Spinal cord (tissue), 10 donors: ENCODE measurements at places on chromosomes 4 and X.
A peak's percentile ranks its signal among the peaks of the same experiment; 100 is the strongest.

GRCh38 chr4:99645036-99645435, 12.6 kb downstream of the C4orf54 start:
- no peaks in the 10 kb centered on the region for H3K36me3 ChIP-seq
- no peak overlapping the region for H3K27ac ChIP-seq
- H3K4me1 ChIP-seq: no peaks in the 10 kb centered on the region
- no peak for DNase-seq
- no peaks in the 10 kb centered on the region for H3K27me3 ChIP-seq

- H3K27me3 ChIP-seq: no peaks in the 10 kb centered on the region
- no peak overlapping the region for H3K4me3 ChIP-seq
- H3K27ac ChIP-seq: no peak overlapping the region
Measured at GRCh38 chr4:16785793-16786527, 112.5 kb downstream of the LDB2 start.

- no peak overlapping the region for H3K4me3 ChIP-seq
- H3K27me3 ChIP-seq: no peaks in the 10 kb centered on the region
- no peak overlapping the region for H3K27ac ChIP-seq
Measured at GRCh38 chrX:133776072-133776471, 209.3 kb downstream of the GPC3 start.

GRCh38 chr4:139756391-139757180, 91.0 kb downstream of the MGST2 start:
- no peaks in the 10 kb centered on the region for H3K27me3 ChIP-seq
- no peaks in the 10 kb centered on the region for H3K36me3 ChIP-seq

DNA sequence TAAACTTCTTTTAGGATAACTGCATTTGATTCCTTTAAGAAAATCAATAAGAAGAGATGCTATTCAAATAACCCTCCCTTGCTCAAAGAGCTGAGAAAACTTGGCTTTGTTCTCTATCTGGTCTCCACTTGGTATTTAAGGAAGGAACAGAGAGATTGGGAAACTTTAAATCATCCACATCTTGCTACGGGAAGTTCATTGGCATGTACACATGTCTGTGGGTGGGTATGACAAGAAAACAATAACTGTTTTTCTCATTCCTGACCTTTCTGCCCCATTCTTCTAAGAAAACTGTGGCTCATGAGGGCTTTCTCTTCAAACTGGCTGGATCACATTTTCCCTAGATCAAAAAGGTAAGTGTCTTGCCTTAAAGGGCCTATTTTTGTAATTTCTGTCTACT, 6.0 kb downstream of the SEL1L3 start:
- H3K27ac ChIP-seq: no peak overlapping the region
- peaks cover 4% of the 10 kb centered on the region for H3K27me3 ChIP-seq
- H3K4me3 ChIP-seq: no peak overlapping the region
- no peaks in the 10 kb centered on the region for H3K36me3 ChIP-seq
- H3K4me1 ChIP-seq: no peaks in the 10 kb centered on the region
- DNase-seq: no peak

DNA sequence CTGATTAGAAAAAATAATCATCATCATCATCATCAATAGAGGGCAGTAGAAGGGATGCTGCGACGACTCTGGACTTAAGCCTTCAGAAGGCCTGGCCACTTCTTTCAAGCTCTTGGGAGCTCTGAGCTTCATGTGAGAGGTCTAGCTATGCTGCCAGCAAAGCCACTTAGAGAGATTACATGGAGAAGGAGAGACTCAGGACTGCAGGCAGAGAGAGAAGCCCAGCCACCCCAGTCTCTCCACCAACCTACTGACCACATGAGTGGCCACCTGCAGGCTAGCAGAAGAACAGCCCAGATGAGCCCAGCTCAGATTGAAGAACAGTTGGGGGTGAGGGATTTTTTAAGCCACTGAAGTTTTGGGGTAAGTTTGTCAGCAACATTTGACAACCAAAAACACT, 17.1 kb upstream of the TMEM150C start:
- no peak overlapping the region for H3K27ac ChIP-seq
- no peak overlapping the region for H3K4me3 ChIP-seq
- DNase-seq: no peak
- no peaks in the 10 kb centered on the region for H3K36me3 ChIP-seq
- H3K4me1 ChIP-seq: no peaks in the 10 kb centered on the region
- no peaks in the 10 kb centered on the region for H3K27me3 ChIP-seq

DNA sequence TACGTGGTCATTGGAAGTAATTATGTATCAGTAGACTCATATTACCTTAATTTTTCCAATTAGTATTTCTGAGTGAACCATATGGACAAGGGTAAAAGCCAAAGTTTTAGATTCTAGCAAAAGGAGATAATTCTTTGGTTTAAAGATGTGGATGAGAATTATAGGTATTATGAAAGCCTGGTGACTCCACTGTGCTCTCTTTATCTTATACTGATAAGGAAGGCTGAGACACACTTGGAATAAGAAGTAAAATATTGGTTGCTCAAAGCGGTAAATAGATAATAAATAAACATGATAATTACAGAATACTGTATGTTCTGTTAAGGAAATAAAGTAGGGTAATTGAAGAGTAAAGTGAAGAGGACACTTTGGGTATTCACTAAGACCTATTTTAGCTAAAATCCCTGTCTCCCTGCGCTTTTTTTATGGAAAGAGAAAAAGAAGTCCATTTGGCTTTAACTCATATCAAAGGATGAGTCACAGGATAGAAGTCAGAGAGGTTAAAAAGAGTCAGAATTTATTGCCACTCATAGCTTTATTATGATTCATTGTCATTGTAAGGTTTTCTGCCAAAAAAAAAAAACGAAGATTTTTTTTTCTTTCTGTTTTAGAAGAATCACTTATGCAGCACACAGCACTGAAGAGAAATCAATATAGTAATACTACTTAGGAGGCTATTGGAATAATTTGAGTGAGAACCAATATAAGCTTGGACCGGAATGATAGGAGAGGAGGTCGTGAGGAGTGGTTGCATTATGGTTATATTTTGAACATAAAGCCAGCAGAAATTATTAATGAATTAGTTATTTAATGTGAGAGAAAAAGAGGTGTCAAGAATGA, 2463.1 kb downstream of the ARAP2 start:
- no peak overlapping the region for H3K4me3 ChIP-seq
- no peaks in the 10 kb centered on the region for H3K36me3 ChIP-seq
- no peak for DNase-seq
- no peaks in the 10 kb centered on the region for H3K4me1 ChIP-seq
- H3K27ac ChIP-seq: no peak overlapping the region
- H3K27me3 ChIP-seq: no peaks in the 10 kb centered on the region

DNA sequence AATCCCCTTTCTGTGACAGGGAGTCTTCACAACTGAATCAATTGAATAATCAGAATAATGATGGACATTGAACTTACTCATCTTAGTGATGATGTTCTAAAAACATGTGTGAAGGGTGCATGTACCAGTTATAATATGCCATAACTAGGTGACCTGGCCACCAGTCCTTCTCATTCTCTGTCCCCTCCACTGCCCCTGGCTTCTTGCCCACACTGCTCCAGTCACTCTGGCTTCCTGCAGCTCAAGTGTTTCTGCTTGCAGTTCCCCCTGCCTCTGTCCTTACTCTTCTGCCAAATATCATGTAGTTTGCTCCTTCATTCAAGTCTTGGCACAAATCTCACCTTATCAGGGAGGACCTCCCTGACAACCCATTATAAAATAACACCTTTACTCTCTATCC, 168.1 kb upstream of the SLC7A11 start:
- no peaks in the 10 kb centered on the region for H3K36me3 ChIP-seq

GRCh38 chrX:131317326-131317725, 28.2 kb upstream of the IGSF1 start:
- no peak overlapping the region for H3K4me3 ChIP-seq
- no peaks in the 10 kb centered on the region for H3K36me3 ChIP-seq
- peaks cover 2% of the 10 kb centered on the region for H3K27me3 ChIP-seq
- no peak overlapping the region for H3K27ac ChIP-seq
- peak; percentile 3 for DNase-seq

DNA sequence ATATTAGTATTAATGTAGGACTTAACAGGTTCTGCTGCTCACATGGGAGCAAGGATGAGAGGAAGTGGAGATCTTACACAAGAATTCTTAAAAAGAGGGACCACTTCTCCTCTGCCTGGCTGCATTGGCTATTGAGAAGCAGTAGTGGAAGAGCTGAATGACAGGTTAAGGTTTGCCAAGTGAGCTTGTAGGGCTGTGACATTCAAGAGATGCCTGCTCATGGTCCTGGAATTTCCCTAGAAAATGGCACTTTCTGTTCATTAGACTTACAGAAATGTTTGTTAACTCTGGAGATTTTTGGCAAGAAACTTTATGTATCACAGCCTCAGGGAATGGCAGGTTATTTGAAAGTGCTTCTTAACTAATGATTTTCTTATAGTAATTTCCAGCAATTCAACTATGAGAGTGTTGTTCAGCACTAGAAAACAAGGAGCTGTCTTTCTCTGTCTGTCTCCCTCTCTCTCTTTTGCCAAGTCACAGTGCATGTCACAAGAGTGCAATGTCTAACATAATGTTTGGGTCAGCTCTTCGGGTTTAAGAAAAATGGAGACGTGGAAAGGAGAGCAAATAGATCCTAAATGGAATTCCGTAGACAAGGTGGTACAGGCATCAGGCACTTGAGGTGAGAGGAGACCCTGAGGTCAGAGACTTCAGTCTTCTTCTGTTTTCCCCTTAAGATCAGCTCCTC, 8.3 kb upstream of the NAP1L5 start:
- peak overlapping the region; percentile 53 for H3K27ac ChIP-seq
- peaks cover 7% of the 10 kb centered on the region for H3K36me3 ChIP-seq
- no peak overlapping the region for H3K4me3 ChIP-seq
- H3K4me1 ChIP-seq: peaks cover 4% of the 10 kb centered on the region
- no peak for DNase-seq
